ENCODE measurements at places on chromosomes 7 and 10.
A peak's percentile ranks its signal among the peaks of the same experiment; 100 is the strongest.

GRCh38 chr10:23065181-23065948, 30.0 kb upstream of the MSRB2 start:
- no peak for DNase-seq

DNA sequence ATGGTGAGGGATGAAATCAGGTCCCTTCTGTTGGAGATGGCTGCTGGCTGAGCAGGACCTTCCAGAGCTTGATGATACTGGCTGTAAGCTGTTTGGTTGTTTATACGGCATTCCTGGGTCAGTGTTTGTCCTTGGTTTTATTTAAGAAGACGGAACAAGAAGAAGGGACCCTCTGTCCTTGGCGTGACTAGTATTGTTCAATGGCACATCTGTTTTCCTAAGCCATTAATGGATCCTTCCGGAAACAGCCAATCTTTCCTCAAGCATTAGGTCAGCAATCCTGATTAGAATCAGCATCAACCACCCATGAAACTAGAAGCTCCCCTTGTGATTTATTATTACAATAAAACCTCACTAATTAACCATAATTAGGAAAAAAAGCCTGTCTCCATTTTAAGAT, 128.7 kb upstream of the KIAA1217 start:
- no peak for DNase-seq

DNA sequence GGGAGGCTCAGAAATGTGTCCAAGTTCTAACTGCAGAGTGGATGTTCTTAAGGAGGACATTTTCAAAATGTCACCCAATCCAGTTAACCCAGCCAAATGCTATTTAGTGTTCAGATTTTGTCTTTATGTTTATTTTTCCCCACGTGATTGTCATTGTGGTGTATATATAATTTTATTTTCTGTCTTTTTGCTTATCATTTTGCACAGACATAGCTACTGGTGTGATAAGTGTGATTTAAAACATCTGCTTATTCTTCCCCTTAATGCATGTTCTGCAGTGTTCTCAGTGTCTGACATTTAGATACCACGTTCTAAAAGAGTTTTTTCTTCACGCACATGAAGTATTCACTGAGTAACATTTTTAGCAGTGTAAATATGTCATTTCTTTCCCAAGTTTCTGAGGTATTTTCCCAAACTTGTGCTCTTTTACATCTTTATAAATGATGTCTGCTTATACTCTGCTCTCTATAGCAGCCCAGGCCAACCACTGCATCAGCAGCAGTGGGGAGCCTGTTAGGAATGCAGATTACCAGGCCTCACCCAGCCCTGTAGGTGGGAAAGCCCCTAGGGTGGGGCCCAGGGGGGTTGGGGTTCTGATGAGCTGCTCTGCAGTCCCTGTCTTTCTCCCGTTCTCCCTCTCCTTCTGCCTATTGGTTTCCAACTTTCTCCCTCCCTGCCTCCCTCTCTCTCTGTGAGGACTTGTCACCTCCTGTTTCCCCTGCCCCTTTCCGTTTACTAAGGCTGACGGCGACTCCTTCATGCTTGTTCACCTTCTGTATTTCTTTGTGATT, 20.8 kb downstream of the ADCY1 start:
- no peak for DNase-seq

GRCh38 chr10:17144757-17145156, 15.1 kb upstream of the CUBN start:
- peak; percentile 47 for DNase-seq

DNA sequence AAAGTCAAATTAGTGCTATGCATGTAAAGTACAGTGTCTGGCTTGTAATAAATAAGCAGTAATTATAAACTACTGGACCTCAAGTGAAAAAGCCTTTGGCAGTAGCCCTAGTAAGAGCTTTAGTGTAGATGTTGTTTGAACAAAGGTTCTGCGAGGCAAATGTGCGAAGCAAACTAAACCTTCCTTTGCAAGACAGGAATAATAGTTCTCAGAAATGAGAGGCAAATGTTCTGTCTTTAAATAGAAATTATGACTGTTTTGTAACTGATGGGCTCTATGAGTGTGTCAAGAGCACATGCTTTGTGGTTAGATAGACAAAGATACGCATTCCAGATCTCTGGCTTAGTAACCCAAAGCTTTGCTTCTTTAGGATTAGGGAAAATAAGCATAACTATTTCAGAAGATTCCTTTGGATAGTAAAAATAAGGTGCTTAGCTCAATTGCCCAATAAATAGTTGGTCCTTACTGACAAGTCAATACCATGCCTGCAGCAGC, 169.2 kb upstream of the CDC14C start:
- no peak for DNase-seq

DNA sequence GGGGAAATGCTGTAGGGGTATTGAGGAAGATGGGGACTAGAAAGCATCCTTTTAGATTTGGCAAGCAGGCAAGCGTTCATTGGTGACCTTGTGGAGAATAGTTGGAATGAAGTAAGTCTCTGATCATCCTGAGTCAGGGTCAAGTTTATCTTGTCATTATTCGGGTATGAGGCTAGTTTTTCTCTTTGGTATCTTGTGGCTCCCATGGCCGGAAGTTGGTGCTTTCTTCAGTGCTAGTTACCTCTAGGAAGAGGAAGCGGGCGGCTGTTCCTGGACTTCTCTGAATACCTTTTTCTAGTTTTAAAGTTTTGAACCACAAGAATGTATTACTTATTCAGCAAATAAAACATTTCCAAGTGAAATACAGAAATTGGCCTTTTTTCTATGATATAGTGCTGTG, 9.2 kb downstream of the CREM start:
- DNase-seq, result no peak

- DNase-seq, result no peak
Measured at GRCh38 chr7:151840088-151840910, 36.6 kb downstream of the PRKAG2 start.

All from activated T-cell treated with anti-CD3 and anti-CD28 coated beads for 24 hours (primary cell).